Stimulated activated naive CD8-positive, alpha-beta T cell treated with anti-CD3 and anti-CD28 coated beads, Interleukin-15, Interleukin-2, amounts not matched to agents 100 U/mL and 50 U/mL, for 24 hours (primary cell): ENCODE measurements at places on chromosomes 6 and 20.

DNA sequence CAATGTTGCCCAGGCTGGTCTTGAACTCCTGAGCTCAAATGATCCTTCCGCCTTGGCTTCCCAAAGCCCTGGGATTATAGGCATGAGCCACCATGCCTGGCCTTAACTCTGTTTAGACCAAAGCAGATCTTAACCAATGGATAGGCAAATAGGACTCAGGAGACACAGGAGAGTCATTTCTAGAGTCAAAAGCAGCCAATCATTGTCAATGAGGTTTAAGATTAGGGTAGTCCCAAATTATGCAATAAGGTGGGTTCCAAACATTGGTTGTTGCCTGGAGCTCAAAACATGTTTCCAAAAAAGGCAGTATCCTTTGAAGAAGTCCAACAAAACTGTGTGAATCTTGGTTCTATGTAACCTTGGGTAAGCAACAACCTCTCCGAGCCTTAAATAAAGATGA lies 95.7 kb upstream of the JARID2 start:
- no peak for DNase-seq

DNA sequence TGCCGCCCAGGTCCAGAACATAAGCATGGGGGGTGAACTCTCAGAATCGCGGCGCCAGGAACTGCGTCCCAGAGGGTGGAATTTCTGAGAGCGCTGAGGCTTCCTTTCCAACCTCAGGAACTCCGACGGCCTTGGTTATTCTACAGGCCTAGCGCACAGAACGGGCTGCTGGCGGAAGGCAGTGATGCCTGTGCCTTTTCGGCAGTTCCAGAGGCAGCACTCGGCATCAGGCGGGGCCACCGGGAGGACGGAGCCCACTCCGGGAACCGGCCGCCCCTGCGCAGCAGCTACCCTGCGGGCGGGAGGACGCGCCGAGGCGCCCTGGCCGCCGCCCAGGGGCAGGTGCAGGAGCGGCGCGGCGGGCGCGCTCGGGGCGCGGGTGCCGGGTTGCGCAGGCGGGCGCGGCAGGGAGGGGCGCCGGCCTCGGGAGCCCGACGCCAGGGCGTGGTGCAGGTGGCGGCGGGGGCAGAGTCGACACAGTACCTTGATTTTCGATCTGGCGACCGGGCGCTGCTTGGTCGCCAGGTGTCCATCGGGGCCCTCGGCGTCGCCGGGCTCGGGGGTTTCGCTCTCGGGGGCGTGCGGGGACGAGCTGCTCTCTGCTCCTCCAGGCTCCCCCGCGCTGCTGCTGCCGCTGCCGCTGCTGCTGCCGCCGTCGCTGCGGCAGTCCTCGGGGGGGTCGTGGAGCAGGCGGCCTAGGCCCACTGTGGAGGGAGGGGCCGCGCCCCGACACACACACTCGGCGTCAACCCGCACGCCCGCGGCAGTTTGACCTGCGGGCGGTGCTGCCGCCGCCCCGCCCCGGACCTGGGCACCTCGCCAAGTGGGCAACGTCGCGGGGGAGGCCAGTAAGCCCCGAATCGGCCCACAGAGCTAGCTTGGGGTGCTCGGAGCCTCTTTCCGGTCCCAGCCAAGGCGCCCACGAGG lies 1.3 kb downstream of the OVOL2 start:
- DNase-seq, result peak; percentile 7

DNA sequence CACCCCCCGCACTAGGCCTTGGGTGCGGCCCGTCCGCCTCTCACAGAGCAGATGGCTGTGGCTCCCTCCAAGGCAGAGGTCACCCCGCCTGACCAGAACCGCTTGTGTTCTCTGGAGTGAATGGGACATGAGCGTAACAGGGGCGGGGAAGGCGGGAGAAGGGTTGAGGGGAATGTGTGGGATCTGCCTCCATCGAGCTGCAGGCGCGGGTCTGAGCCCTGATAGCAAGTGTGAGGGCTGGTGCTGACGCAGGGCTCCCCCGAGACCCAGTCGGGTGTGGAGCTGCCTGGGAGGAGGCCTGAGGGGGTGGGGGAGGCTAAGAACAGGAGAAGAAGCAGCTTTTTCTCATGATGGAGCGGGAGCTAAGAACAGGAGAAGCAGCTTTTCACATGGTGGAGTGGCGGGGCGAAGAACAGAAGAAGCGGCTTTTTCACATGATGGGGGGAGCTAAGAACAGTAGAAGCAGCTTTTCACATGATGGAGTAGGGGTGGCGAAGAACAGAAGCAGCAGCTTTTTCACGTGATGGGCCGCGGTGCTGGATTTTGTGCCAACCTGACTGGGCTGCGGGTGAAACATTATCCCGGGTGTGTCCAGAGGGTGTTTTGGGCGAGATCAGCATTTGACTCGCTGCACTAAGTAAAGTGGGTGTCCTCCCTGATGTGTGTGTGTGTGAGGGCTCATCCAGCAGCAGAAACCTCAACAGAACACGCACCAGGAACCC lies 169.3 kb downstream of the TTLL2 start:
- DNase-seq, result no peak

- no peak for DNase-seq
These were observed 29.4 kb downstream of the PNLDC1 start for GRCh38 chr6:159829526-159829925.

DNA sequence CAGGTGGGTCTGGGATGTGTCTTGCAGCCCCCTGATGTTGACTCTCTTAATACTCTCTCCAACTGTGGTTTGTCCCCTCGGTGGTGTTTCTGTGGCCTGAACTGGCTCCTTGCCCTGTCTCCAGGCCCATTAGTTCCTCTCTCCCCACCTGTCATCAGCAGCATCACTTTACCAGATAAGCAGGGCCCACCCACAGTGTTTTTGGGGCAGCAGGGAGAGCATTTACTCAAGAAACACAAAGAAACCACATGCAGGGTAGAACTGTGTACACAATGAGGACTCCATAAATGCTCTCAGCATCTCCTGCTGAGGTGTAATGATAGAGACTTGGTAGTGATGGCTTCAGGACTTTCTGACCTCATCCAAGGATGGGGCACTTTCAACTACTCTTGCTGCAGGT lies 20.2 kb upstream of the MRPS18A start:
- DNase-seq, result no peak

DNA sequence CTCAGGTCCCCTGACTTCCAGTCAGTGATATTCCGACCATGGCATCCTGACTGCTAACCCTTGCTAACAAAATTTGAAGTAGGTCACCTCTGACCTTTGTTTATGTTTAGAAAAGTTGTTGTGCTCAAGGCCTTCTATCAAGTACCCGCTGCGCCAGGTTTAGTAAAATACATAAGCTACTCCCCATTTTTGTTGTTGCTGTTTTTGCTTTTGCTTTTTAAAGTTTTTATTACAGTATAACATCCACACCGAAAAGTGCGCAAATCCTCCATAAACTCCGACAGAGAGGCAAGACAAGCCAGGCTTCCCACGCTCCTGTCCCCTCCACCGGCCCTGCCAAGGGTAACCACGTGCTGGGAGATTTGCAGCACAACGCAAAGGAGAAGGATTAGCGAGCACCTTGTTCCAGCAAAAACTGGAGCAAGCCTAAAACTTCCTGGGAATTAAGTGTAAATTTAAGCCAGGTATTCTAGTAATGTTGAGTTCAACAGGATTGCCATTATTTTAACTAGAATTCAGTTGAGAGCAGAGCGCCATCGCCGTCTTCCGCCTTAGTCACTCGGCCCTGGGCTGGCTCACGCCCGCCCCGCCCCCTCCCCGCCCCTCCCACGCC lies 17.8 kb upstream of the HMGN4 start:
- peak; percentile 49 for DNase-seq

GRCh38 chr6:106324726-106325335 lies 729 bp downstream of the ATG5 start:
- DNase-seq, result no peak
